ENCODE measurements at places on chromosomes 1 and 21.

- DNase-seq: no peak
Observed at GRCh38 chr1:61436491-61437120, 288.3 kb downstream of the TM2D1 start.

DNA sequence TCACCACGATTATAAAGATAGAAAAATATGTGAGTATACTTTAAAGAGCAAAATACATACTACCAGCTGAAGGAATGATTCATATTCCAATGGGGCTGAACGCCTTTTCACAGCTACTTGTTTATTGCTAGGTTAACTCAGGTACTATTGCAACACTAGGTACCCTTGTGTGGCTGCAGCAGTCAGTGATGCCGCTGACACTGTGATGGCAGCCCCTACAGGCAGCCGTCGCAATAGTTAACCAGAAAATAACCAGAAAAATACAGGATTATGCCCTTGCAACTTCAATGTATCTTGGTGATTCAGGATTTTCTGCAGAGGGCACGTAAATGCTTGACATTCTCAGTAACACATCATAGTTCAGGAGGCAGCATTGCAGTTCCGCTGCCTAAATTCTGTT, 1.6 kb upstream of the MARK1 start:
- DNase-seq: no peak

- DNase-seq: no peak
Observed at GRCh38 chr1:50841791-50842387, 118.2 kb downstream of the FAF1 start.

GRCh38 chr1:48920851-48921250, 144.2 kb upstream of the BEND5 start:
- no peak for DNase-seq

DNA sequence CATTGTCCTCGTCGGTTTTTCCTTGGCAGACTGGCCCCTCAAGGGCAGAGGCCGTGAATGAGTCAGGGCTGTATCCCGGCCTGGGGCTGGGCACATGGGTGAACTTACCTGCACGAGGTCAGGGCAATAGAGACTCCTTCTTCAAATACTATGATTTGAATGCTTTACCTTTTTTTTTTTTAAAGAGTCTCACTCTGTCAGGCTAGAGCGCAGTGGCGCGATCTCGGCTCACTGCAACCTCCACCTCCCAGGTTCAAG, 5.0 kb downstream of the LAPTM5 start:
- DNase-seq: no peak

DNA sequence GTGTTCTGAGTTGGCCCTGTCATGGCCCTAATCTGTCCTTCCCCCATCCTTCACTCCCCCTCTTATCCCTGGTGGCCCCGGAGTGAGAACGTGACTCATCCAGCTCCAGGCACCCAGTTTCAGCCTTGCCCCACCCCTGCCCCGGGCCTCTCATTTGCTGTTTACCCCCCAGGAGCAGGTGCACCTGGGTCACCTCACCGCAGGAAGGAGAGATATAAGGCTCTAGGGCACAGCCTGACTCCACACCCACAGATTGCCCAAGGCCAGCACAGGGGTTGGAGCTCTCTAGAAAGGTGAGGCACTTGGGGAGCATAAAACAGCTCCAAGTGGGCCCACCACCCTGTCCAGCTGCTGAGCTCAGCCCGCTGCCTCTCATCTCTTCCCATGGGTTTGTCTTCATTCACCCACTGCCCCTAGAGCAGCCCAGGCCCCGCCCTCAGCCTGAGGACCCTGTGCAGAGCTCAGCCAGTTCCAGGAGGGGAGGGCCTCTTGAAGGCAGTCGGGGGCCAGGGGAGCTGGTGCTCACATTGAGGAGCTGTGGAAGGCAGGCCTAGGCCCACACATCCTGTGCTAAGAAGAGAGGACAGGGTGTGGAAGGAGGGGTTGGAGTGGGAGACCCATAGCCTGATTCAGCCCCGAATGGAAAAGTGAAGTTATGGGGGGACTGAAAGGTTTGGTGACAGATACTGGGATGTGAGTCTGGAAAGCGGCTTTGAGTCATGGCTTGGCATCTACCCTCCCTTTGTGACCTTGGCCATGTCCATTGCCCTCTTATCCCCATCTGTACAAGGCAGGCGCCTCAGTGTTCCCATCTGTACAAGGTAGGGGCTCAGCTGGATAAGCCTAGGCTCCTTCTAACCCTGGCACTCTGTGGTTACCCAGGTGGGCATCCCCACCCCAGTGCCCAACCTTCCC, 16.1 kb upstream of the GPR37L1 start:
- DNase-seq: peak; percentile 85

DNA sequence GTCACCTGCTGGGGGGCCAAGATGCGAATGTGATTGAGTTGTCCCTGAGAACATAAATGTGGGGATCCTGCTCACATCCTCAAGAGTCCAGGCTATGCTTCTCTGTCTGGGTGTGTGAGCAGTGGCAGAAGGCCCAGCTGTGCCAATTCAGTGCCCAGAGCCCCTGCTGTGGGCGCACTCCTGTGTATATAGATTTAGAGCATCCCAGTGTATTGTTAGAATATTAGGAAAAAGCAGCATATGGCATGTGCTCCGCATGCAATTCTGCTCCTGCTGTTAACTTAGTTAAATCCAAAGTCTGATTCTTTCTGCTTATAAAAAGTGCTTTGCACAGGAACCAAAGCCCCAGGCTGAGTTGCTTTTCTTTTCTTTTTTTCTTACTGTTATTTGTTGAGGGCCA, 37.8 kb downstream of the FAM78B start:
- DNase-seq: no peak

GRCh38 chr1:38132681-38133080, 86.1 kb upstream of the POU3F1 start:
- no peak for DNase-seq

- no peak for DNase-seq
Observed at GRCh38 chr1:190619724-190620123, 142.1 kb upstream of the BRINP3 start.

- no peak for DNase-seq
Observed at GRCh38 chr1:75618382-75618781, 7.5 kb upstream of the SLC44A5 start.

DNA sequence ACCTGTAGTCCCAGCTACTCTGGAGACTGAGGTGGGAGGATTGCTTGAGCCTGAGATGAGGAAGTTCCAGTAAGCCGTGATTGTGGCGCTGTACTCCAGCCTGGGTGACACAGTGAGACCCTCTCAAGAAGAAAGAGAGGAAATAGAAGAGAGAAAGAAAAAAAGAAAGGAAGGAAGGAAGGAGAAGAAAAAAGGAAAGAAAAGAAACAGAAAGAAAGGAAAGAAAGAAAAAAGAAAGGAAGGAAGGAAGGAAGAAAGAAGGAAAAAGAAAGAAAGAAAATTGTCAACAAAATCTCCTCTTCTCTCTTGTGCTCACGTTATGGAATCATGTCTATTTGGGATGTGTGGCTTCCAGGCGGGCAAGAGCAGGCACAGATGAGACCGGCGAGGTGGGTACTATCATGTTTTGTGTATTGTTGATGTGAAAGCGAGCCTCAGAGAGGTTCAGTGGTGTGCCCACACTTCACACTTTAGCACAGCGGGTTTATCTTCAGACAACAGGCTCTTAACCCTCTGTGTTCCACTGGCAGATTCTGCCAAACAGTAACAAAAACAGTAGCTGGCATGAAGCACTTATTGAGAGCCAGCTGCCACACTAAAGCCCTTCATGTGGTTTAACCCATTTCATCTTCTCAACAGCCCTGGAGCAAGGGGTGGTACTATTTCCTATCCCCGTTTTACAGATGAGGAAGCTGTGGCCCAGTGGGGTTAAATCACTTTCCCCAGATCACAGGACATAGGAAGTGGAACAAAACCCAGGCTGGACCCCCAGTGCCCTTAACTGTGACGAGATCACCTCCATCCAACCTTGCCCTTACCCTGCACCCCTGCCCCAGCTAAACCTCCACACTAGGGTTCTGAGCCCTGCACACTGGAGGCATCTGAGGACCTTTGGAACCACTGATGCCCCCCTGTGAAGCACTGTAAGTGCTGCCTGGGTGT, 94.7 kb upstream of the TARDBP start:
- DNase-seq: no peak

DNA sequence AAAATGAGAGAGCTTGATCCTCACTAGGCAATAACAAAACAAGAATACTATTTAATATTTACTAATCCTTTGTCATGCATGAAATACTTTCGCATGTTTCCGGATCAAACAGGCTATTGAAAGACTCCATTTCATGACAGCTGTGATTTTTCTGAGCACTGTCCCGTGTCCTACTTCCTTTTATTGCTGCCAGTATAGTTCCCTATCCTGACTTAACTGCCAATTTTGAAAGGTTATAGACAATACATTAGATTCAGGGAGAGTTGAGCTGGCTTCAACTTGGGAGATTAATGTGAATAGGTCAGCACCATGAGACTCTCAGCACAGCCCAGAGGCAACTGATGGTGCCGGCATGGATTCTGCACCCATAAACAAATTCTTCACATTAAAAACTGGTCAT, 225.8 kb downstream of the VAV3 start:
- no peak for DNase-seq

DNA sequence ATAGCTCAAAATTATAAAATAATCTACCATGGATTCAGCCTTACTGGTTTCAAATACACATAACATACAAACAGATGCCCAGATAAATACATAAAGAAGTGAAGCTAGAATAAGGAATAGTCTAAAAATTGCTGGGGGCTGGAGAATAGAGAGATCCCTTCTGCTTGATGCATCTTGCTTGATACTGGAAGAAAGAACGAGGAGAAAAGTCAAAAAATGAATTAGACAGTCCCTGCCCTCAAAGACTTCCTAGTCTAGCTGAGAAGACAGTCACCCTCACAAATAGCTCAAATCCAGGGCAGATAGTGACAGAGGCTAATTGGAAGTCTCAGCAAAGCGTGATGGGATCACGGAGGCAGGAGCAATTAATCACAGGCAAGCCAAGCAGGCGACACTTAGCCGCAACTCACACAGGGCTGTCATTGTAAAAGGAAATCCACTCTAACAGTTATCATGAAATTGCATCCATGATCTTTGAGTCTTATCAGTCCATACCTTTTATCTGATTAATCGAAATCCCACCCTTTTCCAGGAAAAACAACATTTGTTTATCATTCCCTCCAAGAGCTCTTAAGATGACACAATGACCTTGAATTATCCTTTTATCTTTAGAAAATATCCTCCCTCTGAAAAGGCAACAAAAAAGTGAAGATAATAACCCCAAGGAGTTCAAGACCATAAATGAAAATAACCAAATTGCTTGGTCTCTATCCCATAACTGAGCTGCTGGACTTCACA, 59.7 kb upstream of the TIAM1 start:
- no peak for DNase-seq

- peak; percentile 3 for DNase-seq
Observed at GRCh38 chr1:18199462-18199861, 91.9 kb downstream of the IGSF21 start.

- DNase-seq: no peak
Observed at GRCh38 chr1:93625582-93626327, 55.9 kb downstream of the BCAR3 start.

DNA sequence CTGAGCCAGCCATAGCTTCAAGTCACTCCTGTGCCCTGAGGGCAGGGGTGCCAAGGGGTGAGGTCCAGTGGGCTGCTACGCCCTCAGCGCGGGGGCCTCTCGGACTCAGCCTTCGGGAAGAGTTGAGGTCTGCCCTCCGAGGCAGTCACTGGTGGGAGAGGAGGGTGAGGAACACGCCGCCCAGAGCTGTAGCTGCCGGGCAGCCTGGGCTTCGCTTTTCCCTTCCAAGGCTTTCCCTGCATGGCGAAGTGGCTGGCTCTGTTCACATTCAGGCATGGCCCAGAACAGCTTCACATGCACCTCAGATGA, 43.0 kb upstream of the C1orf174 start:
- DNase-seq: no peak

DNA sequence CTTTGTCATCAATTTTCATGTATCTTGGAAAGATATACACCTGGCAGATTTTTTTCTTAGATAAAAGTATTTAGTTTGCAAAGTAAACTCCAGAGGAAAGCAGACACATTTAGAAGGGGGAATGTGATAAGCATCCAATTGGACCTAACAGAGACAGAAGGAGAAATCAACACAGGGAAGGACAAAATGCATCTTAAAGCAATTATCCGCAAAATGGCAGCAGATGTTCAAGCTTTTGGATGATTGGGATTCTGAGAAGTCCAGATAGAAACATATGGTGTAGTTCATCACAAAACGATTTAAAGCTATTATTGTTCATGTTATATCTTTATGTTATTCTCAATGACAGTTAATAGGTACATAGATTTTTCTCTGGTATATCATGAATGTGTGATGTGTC, 1153.1 kb upstream of the B3GALT2 start:
- no peak for DNase-seq

- DNase-seq: no peak
Observed at GRCh38 chr1:236786453-236786852, 8.6 kb upstream of the MTR start.

GRCh38 chr1:9510130-9510529, 29.1 kb upstream of the SLC25A33 start:
- DNase-seq: no peak

DNA sequence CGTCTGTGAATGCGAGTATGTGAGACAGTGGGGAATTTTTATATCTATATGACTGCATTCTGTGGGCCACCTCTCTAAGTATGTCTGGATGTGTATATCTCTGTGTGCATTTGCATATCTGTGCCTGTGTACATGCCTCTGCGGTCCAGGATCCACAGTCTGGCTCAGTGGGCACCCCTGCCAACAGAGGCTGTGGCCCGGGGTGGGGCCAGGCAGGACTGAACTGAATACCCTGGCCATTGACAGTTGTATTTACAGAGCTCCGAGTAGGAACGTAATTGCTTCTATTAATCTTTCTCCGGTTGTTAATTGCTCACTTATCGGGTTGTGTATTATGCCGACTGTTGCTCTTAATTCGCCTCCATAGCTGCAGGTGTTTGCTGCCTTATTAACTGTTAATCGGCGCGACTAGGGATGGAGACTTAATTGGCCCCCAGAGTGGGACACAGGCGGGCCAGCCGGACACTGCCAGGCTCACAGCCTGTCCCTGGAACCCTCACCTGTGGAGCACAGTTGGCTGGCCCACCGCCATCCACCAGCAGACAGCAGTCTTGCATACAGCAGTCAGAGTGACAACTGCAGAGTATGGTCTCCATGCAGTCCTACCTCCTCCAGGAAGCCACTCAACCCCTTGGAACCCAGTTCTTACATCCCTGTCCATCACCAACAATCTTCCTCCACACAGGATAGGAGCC, 22.4 kb upstream of the ADGRB2 start:
- DNase-seq: peak; percentile 85

DNA sequence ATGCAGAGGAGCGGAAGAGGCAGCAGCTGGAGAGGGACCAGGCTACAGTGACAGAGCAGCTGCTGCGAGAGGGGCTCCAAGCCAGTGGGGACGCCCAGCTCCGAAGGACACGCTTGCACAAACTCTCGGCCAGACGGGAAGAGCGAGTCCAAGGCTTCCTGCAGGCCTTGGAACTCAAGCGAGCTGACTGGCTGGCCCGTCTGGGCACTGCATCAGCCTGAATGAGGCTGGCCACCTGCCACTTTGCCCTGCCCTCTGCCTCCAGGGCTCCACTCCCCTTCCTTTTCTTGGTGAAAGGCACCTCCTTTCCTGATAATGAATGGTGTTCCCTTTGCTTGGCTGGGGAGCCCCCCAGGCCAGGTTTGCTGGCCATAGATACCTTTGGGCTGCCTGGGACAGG, 3.3 kb upstream of the HMGN2 start:
- DNase-seq: no peak

- DNase-seq: peak; percentile 45
Observed at GRCh38 chr1:211896958-211897357, 66.4 kb upstream of the LPGAT1 start.
